ENCODE measurements at places on chromosomes 3 and 15.

- no peak for DNase-seq
Observed at GRCh38 chr3:141863491-141863890, 13.0 kb upstream of the ATP1B3 start.

GRCh38 chr15:45144775-45145174 is 15.0 kb downstream of the DUOX1 start:
- DNase-seq = no peak

DNA sequence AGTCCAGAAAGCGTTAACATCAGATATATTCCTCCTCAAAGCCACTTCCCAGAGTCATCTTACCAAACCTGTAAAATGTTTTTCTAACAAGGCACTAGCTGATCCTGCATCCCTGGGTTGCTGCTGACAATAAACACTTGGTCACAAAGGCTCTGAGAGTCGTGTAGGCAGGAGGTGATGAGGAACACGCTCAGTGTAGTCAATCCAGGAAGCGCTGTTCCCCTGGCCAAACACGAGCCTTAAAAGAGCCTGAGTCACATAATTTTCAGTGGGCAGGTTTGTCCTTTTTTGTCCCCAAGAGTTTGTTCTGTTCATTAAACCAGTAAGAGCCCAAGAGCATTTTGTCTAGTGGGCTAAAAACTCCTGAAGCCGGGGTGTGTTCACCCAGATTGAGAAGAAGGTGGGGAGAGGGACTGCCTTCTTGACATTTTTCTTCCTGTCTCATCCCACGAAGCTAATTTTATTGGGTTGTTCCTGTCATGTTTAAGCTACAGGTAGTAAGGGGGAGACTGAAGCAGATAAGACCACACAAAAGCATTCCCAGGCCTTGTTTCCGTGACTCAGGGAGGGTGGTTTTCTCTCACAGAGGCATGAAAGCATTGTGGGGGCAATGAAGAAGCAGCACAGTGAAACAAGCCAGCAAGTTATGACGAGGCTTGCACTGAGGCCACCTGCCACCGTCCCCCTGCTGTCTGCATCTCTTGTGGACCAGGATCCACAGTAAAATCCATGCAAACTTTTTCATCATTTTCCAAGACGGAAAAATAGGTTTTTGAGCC is 73.7 kb downstream of the FOXB1 start:
- no peak for DNase-seq

DNA sequence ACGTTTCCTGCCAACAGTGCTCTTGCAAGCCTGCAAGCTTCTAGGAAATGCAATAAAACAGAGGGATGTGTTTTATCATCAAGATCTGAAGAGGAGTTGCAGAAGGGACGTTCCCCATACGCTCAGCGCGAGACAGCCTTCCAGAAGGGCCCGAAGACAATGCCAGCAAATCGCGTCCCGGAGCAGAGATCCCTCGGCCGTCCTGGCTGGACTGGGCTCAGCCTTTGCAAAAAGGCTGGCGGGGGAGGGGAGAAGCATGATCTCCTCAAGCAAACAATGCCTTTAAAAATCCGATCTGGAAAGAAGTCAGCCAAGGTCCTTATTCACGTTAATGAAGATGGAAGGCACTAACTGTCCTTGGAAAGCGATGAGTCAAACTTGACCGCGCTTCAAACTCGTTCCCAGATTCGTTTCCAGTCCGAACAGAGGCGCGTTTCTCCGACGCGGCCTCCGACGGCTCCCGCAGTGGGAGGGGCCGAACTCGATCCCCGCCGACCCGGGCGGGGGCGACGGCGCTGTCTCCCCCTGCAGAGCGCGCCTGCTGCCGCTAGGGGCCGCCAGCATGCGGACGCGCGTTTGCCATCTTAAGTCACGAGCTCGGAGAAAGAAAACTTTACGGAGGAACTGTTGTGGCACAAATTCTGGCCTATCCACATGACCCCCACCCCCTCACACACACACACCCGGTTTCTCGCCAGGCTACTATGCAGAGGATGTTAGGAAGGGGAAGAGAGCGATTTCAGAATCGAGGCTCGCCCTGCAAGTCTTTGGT is 5.5 kb downstream of the BCL6 start:
- peak; percentile 75 for DNase-seq

DNA sequence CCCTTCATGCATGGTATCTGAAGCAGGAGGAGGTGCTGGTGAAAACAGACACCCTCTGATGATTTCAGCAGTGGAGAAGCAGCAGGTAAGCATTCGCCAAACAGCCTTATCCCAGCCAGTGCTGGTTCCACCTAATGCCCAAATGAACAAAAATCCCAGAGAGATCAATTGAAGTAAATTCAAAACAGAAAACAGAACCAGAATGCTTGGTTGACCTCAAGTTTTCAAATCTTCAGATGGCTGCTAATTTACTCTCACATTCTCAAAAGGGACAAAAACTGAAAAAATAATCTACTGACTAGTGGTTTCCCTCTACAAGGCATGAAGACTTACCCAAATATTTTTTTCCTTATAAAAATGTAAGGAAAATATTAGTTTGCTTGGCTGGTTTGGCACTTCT is 87.0 kb upstream of the MYO5C start:
- DNase-seq = no peak

DNA sequence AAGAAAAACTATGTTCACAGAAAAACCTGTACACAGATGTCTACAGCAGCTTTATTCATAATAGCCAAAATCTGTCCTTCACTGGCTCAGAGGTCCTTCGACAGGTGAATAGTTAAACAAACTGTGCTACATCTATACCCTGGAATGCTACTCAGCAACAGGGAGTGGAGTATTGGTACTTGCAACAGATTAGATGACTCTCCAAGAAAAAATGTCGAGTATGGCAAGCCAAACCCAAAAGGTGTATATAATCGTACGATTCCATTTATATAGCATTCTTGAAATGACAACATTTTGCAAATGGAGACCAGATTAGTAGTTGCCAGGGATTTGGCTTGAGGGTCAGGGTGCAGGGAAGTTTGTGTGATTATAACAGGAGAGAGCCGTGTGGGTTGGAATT is 22.4 kb upstream of the RGMA start:
- DNase-seq = no peak

DNA sequence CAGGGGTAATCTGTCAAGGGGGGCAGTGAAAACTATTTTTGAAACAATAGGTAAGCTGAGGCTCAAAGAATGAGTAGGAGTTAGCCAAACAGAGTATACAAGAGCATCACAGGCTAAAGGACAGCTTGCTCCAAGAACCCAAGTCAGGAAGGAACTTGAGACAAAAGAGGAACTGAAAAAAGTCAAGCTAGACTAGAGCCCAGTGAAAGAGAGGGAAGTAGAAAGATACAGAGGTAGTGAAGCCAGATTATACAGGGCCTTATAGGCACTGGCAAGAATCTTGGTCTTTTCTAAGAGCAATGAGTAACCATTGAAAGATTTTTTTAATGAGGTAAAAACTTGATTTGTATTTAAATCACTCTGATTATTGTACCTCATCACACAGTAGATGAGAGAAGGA is 69.9 kb downstream of the FILIP1L start:
- DNase-seq = no peak

- DNase-seq = no peak
Observed at GRCh38 chr15:96274698-96275097, 55.8 kb upstream of the NR2F2 start.

- DNase-seq = no peak
Observed at GRCh38 chr15:36907295-36907694, 193.1 kb downstream of the MEIS2 start.

GRCh38 chr3:181794011-181794790 is 82.5 kb downstream of the SOX2 start:
- DNase-seq = no peak

DNA sequence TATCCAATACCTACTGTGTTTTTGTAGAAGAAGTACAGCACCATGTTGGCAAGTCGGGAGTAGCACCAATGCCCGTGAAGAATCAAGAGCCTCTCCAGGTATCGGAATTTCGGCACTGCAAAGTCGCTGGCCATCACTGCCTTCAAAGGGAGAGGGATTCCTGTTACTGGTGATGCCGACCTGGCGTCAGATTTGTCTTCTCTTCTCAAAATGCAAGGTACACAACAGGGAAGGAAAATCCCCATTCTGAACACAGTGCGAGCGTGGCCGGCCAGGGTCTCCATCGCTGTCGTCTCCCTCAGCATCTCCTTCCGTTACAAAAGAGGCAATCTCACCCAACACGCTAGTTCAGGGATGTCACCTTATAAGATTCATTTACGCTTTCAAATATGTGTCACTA is 175.4 kb downstream of the ATP10A start:
- no peak for DNase-seq

DNA sequence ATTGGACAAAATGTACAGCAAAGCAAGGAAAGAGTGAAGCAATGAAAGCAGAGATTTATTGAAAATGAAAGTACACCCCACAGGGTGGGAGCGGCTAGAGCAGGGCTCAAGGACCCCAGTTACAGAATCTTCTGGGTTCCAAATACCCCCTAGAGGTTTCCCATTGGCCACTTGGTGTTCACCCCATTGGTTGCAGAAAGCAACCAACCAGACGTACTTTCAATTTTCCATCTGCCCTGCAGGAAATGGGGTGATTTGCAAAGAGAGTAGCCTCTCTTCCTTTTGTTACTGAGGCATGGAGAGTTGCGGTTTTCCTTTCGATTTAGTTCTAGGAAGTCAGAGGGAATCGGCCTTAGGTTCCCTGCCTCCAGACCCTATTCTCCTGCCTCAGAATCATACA is 2.4 kb downstream of the PML start:
- peak; percentile 13 for DNase-seq

DNA sequence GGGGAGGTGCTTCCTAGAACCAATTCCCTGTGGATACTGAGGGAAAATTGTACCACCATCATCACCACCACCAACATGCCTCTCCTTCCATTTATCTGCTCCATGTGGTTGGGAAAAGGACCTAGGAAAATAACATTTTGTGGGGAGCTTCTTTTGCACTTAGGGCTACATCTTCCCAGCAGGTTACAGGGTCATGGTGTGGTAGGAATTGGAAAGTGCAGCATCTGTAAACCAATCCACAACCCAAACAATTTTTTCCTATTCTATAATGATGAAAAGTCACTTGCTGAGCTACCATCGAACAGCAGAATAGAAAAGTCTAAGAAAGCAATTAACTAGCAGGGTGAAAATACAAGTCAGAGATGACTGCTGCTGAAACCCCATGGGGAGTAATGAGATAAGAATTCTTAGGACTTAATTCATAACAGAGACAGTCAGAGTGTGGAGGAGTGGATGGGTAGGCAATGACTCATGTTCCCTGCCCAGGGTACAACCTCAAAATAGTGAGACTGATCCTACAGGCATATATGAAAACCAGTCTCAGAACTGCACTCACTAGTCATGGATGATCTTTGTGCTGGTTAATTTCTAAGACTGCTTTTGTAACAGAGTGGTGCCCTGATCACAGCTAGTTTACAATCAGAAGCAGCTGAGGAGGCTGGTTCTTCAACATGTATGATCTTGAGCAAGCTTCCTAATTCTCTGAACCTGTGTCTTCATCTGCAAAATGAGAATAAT is 38.1 kb upstream of the LEKR1 start:
- DNase-seq = no peak

DNA sequence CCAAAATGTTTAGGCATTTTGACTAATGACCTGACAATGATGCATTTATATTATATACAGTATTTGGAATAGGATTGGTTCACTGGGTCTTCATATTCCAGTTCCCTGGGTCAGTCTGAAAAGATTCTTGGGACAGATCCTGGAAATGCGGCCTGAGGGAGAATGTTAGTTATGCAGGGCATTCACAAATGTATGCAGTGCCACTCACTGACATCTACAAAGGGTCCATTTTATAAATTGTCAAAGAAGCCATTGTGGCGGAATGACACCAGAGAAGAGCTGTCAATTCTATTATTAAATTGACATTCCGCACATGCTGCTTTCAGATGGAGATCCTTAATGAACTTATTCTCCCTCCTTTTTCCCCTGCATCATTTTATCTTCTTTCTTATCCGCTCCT is 176.6 kb downstream of the VGLL3 start:
- peak; percentile 22 for DNase-seq

- no peak for DNase-seq
Observed at GRCh38 chr3:2948882-2949281, 161.3 kb downstream of the IL5RA start.

DNA sequence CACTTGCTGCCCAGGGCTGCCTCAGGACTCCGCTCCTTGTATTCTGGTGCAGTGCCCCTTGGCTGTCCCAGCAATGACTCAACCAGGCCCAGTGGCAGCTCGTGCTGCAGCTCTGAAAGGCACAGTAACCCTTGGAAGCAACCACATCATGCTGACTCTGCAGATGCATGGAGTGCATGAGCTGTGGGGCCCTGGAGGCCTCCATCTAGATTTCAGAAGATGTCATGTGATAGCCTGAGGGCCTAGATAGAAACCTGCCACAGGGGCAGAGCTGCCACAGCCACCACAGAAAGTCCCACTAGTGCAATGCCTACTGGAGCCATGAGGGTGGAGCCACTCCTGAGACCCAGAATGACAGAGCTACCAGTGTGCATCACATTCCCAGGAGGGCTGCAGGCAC is 117.1 kb upstream of the SMAD3 start:
- no peak for DNase-seq
